Amniotic epithelial cell (primary cell): ENCODE measurements at places on chromosomes 1 and 21.

- no peak for DNase-seq
Measured at GRCh38 chr1:153238527-153238926, 21.0 kb upstream of the LORICRIN start.

DNA sequence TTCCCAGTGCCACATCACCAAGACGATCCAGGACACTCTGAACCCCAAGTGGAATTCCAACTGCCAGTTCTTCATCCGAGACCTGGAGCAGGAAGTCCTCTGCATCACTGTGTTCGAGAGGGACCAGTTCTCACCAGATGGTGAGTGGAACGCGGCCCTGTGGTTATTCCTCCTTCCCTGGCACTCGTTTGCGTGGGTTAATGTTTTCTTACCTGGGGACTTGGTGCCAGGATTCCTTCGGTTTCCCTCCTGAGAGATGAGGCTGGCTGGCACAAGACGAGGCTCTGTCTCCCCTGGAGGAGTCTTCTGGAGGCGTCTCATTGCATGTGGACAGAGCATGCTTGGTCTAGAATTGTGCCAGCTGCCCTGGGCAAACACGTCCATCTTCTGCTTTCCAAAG is 29.3 kb downstream of the ATP5PO start:
- no peak for DNase-seq

DNA sequence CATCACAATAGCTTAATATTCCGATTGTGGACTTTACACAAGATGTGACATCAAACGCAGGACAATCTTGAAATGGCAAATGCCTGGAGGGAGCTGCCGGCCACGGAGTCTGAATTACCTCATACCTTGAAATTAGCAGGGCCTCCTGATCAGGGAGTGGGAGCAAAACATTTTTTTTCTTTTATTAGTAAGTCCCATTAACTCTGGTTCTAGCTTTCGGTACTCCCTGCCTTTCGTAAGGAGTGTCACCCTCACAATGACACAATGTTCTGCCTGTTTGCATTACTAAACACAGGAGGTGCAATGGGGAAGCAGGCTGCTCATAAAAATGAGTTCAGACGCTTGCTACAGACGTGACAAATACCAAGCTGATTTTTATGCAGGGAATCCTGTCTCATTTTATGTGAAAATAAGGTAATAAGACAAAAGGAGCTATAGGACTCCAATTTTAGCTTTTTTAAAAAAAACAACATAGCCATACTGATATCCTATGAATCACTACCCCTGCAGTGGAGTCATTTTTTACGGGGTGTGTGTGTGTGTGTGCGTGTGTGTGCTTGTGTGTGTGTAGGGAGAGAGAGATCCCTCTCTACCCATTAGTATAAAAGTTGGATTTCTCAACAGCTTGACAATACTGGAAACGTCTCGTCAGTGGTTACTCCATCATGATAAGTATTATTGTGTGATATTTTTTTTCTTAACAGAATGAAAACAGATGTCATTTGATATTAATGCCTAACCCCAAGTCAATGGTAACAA is 205.1 kb upstream of the RUNX1 start:
- DNase-seq: peak; percentile 96

DNA sequence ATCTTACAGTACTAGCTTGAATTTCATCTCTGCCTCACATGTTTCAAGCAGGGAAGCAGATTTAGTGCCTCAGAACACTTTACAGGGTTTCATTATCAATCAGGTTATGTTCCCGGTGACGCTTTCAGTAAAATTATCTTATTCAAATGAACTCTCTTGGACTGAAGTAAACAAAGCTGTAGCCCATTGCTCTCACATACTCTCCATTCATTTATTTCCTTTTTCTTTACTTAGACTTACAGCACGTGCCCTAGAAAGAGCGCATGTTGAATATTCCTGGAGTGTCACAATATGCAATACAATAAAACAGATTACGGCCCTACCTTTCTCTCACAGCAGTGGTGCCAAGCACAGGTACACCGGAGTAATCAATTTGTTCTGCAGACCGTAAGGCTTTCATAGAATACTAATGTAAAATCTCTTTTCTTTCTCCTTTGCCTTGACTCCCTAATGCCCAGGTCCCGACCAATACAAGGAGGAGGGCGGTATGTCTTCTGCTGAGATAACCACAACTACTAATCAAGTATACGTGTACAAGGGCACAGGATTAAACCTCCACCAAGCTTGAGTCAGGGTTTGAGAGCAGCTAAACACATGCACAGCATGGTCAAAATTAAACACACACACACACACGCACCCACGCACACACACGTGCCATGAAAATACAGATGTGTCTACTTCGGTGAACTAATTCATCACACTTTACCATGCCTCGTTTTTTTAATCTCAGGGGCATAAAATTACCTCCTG is 62.8 kb downstream of the NRIP1 start:
- peak; percentile 61 for DNase-seq

GRCh38 chr1:24872061-24872850 is 57.8 kb downstream of the RUNX3 start:
- no peak for DNase-seq

GRCh38 chr21:37742532-37742931 is 173.7 kb downstream of the KCNJ6 start:
- no peak for DNase-seq

DNA sequence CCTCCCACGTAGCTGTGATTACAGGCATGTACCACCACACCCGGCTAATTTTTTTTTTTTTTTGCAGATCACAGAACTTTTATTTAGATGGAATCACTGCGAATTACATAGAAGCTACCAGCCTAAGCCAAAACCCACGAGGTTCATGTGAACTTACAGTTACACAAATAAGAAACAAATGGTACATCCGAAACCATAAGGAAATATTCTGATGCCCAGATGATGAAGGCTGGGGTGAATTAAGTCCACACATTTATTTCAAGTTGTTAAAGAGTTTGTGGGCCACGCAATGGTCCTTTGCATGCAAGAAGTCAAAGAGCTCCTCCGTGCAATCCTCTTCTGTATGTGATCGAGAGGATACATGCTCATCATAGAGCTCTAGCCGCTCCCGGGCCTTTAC is 328 bp downstream of the UQCRHL start:
- DNase-seq: no peak

GRCh38 chr1:110580244-110580643 is 25.9 kb downstream of the KCNA2 start:
- no peak for DNase-seq
